ENCODE measurements at places on chromosomes 12 and 14.
A peak's percentile ranks its signal among the peaks of the same experiment; 100 is the strongest.

GRCh38 chr12:62848418-62848817 is 86.5 kb downstream of the PPM1H start:
- peak; percentile 90 for DNase-seq

DNA sequence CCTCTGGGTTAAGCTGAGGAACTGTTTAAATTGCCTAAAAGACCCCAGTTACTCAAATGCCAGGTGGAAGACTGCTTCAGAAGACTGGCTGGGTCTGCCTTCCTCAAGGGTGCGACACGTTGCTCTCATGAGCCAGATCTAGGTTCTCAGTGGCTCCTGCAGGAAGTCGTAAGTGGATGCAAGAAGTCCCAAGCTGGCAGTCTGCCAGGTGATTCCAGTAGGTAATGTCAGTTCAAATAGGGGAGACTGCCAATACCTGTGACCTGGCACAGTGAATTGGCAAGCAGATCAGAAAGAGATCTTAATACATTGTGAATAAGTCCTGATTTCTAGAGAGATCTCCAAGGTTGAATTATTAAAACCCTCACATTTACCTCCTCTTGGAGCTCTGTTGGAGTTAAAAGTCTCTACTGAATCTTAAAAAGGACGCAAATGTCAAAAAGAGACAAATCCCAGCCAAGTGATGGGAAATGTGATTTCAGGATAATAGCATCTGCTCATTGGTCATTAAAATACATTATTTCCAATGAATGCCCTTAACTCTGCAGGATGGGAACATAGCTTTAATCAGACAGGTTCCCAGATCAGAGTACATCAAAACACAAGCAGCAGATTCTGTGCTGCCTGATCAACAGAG is 98.8 kb upstream of the FRMD6 start:
- DNase-seq = no peak

DNA sequence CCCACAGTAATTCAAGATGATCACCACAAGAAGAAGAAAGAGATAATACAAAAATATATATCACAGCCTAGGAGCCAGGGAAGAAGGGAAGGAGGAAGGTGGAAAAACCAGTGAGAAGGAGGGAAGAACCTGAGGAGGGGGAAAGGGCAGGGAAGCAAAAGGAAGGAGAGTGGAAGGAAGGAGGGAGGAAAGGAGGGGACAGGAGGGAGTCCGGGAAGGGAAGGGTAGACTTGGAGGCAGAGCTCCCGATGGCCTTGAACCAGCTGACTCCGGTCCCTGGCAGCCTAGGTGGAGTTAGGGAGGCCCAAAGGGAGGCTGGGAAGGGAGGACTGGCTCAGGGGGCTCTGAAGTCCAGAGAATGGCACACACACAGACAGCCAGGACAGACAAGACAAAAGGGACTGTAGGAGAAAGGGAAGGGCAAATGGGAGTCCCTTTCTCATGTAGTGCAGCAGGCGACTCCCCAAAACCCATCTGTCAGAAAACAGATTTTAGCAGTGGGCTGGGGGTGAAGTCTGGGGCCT is 4.7 kb upstream of the ZNF384 start:
- DNase-seq = no peak

GRCh38 chr12:130523208-130523607 is 185.5 kb downstream of the PIWIL1 start:
- DNase-seq = no peak

GRCh38 chr14:62053188-62053587 is 291.0 kb downstream of the SNAPC1 start:
- no peak for DNase-seq

DNA sequence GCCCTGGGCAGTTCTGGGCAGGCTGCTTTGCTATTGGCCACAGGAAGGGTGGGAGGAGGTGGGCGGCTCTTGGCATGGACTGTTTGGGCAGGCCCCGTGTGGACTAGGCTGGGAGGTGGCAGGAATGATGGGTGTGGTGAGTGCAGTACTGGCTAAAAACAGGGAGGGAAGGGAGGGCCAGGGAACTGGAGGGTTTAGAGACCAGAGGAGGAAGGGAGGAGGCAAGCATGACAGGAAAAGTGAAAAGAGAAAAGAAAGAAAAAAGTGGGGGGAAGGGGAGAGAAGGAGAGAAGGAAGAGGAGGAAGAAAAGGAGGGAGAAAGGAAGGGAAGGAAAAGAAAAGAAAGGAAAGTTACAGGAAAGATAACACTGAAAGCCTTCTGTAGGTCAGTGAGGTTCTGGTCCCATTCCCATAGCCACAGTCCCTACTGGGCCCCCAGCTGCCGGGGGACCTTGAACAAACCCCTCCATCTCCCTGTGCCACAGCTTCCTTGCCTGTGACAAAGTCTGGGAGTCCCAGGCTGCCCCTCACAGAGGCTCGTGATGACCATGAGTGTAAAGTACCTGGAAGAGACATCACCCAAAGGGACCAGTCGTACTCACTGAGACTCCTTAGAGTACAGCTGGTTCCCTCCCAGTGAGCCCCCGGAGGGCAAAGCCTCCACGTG is 1.1 kb upstream of the C14orf132 start:
- peak; percentile 51 for DNase-seq

GRCh38 chr14:101962503-101962874 is 1.9 kb upstream of the DYNC1H1 start:
- DNase-seq = peak; percentile 93

GRCh38 chr14:90775441-90775840 is 40.8 kb downstream of the TTC7B start:
- no peak for DNase-seq

DNA sequence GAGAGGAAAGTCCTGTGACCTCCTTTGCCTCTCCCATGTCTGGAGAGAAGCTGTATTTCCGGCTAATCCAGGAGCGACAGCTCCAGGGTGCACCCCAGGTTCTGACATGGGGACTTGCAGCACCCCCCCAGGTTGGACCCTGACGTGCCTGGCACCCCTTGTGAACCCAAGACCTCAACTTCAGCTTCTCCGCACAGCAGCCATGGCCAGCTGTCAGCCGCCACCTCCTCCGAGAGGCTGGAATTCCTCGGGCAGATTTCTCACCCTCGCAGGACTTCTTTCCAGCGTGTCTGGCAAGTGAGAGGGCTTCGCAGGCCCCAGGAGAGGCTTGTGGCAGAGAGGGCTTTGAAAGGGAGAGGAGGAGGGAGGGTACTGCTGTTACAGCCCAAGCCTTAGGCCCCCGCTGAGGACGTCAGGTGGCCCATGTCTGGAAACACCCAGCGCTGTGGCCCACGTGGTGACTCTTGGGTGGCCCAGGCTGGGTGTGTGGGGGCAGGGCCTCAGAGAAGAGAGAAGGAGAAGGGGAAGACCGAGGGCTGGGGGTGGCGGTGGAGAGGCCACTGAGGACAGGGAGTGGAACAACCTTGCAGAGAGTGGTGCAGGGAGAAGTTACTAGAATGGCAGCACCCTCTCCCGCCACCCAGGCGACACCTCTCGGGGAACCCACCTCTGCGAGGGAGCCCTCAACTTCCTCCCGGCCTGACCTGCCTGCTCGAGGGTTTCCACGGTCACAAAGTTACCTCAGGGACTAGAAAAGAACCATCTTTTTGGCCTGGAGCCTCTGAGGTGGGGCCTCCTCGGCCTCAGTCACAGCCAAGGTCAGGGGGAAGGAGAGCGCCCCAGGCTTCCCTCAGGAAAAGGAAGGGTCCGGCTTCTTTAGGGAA is 11.7 kb upstream of the RPS6KL1 start:
- peak; percentile 47 for DNase-seq

DNA sequence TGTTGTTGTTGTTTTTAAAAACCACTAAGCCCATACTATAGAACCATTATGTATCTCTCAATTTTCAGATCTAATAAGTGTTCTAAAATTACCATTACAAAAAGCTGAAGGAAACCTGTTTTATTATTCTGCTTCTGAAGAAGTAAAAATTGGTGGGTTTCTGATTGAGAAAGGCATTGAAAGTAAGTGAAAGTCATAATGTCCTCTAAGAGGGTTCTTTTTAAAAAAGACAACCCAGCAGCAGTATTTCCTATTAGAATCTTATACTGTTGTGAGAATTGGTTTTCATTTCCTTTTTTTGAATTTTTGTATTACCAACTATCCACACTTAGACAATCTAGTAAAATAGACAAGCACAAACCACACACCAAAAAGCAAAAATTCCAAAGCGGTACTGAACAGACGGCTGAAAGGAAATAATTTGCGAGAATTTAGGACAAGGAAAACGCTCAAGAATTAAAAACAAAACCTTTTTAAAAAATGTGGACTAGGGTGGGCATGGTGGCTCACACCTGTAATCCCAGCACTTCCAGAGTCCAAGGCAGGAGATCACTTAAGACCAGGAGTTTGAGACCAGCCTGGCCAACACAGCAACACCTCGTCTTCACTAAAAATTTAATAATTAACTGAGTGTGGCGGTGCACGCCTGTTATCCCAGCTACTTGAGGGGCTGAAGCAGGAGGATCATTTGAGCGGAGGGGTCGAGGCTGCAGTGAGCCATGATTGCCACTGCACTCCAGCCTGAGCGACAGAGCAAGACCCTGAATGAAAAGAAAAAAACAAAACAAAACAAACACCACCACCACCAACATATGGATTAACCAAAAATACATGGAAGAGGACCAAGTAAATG is 66.7 kb upstream of the AP4S1 start:
- DNase-seq = no peak

- no peak for DNase-seq
These were observed 313.2 kb upstream of the DIO3 start for GRCh38 chr14:101247842-101248725.

GRCh38 chr12:108332791-108333382 is 6.2 kb downstream of the CMKLR1 start:
- DNase-seq = no peak

GRCh38 chr12:31813305-31813704 is 84.5 kb upstream of the AMN1 start:
- no peak for DNase-seq

DNA sequence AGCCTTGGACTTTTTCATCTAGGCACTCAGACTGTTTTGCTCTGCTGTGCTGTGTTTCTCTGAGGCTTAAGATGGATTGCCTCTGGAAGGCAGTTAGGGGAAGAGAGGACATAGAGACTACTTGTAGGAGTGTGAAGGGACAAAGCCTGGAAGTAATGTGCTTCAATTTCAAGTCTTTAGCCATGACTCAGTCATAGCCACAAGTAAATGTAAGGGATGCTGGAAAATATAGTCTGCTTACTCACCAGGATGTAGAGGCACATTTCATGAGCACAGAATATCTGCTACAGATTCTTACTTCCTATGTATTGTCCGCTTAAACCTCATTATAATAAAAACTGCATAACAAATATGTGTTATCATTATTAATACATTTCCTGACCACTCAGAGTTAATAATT is 794.3 kb upstream of the NOVA1 start:
- DNase-seq = peak; percentile 87

DNA sequence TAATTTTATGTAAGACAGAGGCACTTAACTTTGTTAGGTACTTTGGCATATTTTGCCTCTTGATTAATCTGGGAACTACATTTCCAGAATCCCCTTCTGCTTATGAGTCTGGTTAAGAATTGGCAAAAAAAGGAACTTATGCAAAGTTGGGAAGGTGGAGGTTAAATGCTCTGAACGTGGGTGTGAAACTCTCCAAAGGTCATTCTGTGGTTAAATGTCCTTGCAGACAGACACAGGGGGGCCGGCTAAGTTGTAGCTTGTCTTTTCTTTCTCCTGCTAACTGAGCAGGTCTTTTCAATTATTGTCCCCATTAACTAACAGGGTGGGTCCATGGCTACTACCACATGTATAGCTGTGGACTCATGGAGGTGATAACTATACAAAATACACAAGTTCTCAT is 248.6 kb upstream of the NOVA1 start:
- no peak for DNase-seq

DNA sequence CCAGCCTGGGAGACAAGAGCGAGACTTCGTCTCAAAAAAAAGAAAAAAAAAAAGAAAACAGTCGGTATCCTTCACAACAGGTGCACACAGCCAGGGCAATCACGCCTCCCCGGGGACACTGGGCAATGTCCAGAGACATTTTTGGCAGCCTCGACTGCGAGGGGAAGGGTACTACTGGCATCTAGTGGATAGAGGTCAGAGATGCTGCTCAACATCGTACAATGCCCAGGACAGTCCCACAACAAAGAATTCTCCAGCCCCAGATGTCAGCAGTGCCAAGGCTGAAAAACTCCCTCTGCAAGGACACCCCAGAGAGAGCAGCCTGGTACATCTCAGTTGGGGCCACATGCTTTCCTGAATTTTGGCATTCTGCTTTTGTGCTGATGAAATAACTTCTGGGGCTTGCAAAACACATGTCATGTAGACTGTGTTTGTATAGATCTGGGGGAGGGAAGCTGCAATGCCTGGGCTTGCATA is 21.5 kb downstream of the ALDH2 start:
- peak; percentile 12 for DNase-seq

- peak; percentile 84 for DNase-seq
These were observed 37.4 kb downstream of the SLC6A12 start for GRCh38 chr12:176321-177181.

- DNase-seq = no peak
These were observed 4.9 kb upstream of the ESRRB start for GRCh38 chr14:76371066-76371465.

- no peak for DNase-seq
These were observed 5.8 kb upstream of the EVL start for GRCh38 chr14:100059438-100059781.

DNA sequence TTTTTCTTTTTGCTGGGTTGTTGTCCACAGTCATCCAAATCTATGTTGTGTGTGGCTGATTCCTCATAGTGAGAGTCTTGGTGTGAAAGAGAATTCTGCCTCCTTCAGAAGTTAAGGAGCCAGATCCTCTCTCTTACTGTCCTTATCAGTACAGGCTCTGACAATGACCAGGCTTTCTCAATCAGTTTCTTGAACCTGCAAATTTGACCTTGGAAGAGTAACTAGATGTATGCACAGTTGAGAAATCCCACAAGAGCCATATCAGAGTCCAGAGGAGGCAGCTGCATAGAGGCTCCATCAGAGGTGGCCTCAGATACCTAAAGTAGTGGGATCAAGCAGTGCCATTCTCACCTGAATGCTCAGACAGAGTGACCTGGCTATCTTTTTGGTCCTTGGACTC is 5.5 kb upstream of the GALC start:
- DNase-seq = no peak

GRCh38 chr12:50647479-50647878 is 116.4 kb upstream of the ATF1 start:
- no peak for DNase-seq

GRCh38 chr12:54437243-54437642 is 18.2 kb upstream of the ITGA5 start:
- no peak for DNase-seq

DNA sequence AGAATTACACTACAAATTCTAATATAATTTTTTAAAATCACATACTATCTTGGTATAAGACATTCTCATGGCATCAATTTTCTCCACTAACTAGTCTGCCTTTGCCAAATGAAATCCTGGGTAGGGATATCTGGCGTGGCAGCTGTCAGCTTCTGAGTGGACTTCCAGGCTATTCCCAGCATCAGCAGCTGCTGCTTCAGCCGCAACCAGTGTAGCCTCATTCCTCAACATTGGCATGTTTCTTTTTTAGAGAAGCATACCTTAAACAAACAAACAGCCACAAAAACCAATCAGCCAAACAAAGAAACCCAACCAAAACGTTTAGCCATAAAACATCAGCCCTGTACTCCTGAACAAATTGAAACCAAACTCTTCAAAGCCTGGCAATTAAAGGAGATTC is 235.8 kb downstream of the SSPN start:
- DNase-seq = no peak
